ENCODE measurements at places on chromosomes 16 and 17. TPM values are rescaled to one million over a fixed set of nuclear protein-coding genes. Genes with fewer than 3 reads are reported as not detected.

Gene C16orf74
- 1.5 TPM for total RNA-seq

Gene ACSF3
- total RNA-seq: 30.8 TPM

Gene CDC42EP4
- total RNA-seq: 65.9 TPM

Gene SLC13A2
- total RNA-seq: not detected

Gene PIGL
- 14.8 TPM for total RNA-seq

Gene TSPAN10
- 4.8 TPM for total RNA-seq

Gene AOC2
- total RNA-seq: 0.85 TPM

Gene TBC1D28
- not detected for total RNA-seq

Gene TEKT1
- total RNA-seq: not detected

Gene HCRT
- total RNA-seq: not detected

Gene C16orf46
- 1.2 TPM for total RNA-seq

Gene ZPBP2
- total RNA-seq: not detected

Gene STARD3
- total RNA-seq: 44.8 TPM

Gene TBC1D3G
- 0.15 TPM for total RNA-seq

Gene ABCC11
- total RNA-seq: not detected
